ENCODE measurements at places on chromosomes 2 and 18. TPM values are rescaled to one million over a fixed set of nuclear protein-coding genes. Genes with fewer than 3 reads are reported as not detected.

DNA sequence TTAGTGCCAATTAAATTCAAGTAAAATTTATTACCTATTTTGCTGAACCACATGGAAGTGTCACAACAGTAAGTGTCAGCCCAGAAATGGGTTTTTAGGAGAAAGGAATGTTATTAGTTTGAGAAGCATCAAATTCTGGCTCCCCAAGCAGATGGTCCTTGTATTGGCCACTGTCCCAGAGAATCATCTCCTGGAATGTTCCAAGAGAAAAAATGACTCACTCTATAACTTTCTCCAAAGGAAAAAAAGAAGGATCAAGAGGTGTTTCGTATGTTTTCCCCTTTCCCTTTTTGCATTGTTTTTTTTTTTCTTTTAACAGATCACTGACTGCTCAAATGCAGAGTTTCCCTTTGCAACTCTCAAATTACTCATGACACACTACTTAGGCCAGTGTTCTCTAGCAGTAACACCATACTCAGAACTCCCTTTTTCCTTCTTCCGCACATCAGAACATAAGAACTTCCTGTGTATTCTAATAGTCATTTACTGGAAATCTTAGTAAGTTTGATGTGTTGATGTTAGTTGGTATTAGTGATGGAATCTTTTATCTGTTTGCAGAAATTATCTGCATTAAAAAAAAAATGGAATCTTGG, 390.3 kb downstream of the GPD2 start:
- peak; percentile 48 for DNase-seq

DNA sequence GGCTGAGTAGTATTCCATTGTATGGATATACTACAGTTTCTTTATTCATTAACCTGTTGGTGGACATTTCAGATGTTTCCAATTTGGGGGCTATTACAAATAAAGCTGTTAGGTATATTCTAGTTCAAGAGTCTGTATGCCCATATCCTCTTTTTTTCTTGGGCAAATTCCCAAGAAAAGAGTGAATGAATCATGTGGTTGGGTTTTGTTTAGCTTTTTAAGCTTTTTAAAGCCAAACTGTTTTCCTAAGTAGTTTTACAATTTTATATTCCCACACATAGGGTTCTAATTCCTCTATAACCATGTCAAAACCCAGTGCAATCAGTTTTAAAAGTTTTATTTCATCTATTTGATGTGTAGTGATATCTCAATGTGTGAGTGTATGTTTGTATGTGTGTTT, 44.9 kb upstream of the BAZ2B start:
- no peak for DNase-seq

- no peak for DNase-seq
Measured at GRCh38 chr2:207235621-207236020, 69.9 kb upstream of the KLF7 start.

DNA sequence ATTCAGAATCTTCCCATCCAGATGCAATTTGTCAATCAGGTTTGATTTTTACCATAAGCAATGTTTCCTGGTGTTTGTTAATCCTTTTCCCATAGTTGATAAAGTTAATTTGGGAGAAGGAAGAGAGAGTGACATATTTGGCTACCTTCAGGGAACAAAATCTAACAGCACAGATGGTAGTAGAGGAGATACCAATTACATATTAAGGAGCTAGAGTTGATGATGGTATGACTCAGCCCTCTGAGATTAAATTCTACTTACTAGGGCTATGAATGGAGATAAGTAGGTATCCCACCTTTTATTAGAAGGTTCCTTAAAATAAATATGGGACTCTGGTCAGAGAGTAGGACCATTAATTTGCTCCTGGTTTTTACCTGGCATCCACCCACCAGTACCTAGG, 139.7 kb downstream of the EHBP1 start:
- DNase-seq, result no peak

GRCh38 chr2:232097260-232097659, 135.7 kb downstream of the DIS3L2 start:
- DNase-seq, result no peak

GRCh38 chr2:95270541-95271081, 3.6 kb upstream of the PROM2 start:
- no peak for DNase-seq

DNA sequence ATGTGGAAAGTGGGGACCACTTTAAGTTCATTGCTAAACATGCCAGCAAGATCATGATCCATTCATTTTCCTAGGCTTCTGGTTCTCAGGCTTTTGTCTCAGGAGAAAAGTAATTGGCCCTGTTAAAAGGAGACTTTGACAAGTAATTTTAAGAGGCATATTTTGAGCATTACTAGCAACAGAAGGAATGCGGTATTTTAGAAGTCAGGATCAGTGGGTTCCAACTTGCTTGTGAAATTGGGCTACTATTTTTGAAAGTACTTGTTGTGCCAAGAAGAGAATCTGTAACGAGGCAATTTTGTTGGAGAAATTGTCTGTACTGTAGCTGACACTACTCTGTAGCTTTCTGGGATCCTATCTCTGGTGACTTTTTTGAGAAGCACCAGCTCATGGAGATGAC, 59.4 kb downstream of the CERS6 start:
- no peak for DNase-seq

DNA sequence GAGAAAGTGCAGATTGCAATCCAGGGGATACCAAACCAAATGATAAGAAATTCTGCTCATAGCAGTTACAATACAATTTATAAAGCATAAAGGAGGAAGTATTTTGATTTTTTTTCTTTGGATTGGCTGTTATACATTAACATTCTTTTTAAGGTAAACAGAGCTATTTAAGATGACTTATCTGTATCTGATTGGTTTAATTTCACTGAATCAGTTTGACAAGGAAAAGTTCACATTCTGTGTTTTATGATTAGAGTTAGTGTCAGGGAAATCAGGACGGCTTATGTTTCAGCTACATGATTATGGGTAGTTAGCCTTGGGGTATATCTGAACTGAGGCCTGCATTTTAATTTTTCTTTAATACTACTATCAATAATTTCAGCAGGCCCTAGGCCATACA, 360.9 kb downstream of the ARL6IP6 start:
- no peak for DNase-seq

DNA sequence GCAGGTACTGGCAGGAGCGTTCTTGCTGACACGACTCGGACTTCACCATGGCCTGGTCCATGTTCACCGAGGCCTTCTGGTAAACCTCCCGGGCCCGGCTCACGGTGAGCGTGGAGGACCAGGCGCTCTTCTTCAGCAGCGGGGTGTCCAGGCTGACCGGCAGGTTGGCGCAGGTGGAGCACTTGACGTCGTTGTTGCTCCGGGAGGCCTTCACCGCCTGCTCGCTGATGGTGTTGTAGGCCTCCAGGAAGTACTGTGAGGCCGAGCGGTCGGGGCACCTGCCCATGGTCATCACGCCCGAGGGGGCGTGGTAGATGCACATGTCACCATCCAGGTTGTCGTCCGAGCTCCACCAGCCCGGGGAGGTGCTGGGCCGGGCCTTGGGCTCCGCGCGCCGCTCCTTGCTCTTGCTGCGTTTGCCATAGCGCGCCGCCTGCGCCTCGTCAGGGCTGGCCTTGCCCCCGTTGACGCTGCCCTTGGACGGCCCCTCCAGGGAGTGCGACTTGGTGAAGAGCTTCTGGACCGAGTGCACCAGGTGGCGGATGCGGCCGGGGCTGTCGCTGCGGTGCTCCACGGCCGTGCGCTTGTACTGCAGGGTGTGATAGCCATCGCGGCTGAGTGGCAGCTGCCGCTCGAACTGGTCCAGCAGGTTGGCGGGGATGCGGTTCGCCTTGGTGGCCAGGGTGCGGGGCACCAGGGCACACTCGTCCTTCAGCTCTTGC, 429.3 kb downstream of the TGIF1 start:
- no peak for DNase-seq

- DNase-seq, result no peak
Measured at GRCh38 chr18:21914739-21915319, 174.2 kb downstream of the MIB1 start.

GRCh38 chr2:200702646-200703118, 109.0 kb upstream of the BZW1 start:
- DNase-seq, result no peak

- DNase-seq, result no peak
Measured at GRCh38 chr2:27776097-27776496, 4.6 kb downstream of the MRPL33 start.

GRCh38 chr2:203690441-203691047, 15.9 kb upstream of the CD28 start:
- no peak for DNase-seq

DNA sequence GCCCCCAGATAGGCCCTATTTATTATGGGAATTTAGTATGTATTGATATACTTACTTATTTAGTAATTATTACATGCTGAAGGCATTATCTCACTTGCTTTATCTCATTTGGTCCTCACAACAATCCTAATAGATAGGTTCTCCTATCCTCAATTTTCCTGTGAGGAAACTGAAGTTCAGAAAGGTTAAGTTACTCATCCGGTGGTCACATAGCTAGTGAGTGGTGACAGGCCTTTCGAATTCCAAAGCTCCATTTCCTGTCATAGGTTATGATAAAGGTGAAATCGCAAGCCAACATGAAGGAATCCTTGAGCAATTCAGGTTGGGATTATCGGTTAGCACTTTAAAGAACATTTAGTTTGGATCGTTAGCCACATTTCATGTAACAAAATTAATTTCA, 33.3 kb downstream of the NAB1 start:
- DNase-seq, result no peak

- DNase-seq, result no peak
Measured at GRCh38 chr18:80109676-80110078, 615 bp downstream of the ADNP2 start.

Gene UGT1A3
- polyA plus RNA-seq, result not detected

Gene LOXHD1
- polyA plus RNA-seq, result 1.6 TPM

Gene COL5A2
- polyA plus RNA-seq, result 174 TPM

Gene OTOF
- polyA plus RNA-seq, result not detected

Gene FANCL
- 103 TPM for polyA plus RNA-seq

Gene CFC1
- polyA plus RNA-seq, result 7.9 TPM

Gene LIMS2
- polyA plus RNA-seq, result 36.9 TPM

Gene KIAA2012
- 2.7 TPM for polyA plus RNA-seq

Gene RNF144A
- polyA plus RNA-seq, result 22.8 TPM

Measured in right lung (tissue), 10 donors.